ENCODE measurements at places on chromosomes 16 and 17.

DNA sequence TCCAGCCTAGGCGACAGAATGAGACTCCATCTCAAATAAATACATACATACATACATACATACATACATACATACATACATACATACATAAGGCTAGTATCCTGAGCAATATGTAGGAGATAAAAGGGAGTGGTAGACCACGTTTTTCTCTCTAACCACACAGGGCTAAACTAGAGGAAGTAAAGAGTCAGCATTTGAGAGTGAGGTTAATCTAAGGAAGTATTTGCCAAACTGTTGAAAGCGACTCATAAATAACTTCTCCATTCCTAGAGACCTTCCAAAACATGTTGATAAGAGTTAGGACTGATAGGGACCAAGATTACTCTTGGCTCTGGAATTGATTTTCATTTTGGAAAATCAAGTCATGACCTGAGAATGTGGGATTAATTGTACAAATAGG is 68.9 kb downstream of the NEUROD2 start:
- DNase-seq, result no peak

GRCh38 chr16:66091471-66091891 is 275.0 kb upstream of the CDH5 start:
- no peak for DNase-seq

DNA sequence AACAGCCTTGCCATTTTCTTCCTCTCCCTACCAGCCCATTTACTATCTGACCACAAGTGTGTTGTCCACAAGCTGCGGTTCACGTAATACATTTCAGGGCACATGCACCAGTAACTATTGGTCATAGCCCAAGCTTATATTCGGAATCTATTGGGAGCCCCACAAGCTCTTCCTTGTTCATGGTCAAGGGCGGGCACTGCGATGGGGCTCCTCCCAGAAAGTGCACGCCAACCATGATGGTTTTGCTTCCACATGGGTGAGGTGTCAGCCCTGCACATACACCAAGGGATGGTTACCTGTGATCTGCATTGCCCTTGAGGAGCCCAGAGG is 12.1 kb downstream of the THRA start:
- DNase-seq, result no peak

GRCh38 chr17:27072885-27073284 is 221.0 kb upstream of the WSB1 start:
- no peak for DNase-seq
